ENCODE measurements at places on chromosomes 12 and 14.

- no peak for DNase-seq
Observed at GRCh38 chr14:100287202-100287997, 18.8 kb downstream of the SLC25A29 start.

DNA sequence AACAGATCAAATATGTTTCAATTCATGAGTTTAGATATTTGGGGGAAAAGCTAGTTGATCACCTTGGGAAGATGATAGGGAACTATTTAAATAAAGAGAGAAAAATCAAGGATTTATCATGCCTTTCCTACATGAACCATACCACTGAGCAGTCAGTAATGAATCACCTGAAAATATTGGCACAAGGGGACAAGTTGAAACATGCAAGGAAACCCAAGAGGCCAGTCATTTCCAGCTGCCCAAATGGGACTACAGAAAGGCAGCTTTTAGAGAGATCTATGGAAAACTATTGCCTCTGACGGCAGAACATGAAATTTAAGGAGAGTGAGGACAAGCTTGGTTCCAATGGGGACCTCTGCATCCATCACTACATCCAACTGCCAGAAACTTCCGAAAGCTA lies 14.1 kb upstream of the ETV6 start:
- DNase-seq = no peak

- DNase-seq = no peak
Observed at GRCh38 chr12:108973629-108974152, 47.2 kb downstream of the SVOP start.

DNA sequence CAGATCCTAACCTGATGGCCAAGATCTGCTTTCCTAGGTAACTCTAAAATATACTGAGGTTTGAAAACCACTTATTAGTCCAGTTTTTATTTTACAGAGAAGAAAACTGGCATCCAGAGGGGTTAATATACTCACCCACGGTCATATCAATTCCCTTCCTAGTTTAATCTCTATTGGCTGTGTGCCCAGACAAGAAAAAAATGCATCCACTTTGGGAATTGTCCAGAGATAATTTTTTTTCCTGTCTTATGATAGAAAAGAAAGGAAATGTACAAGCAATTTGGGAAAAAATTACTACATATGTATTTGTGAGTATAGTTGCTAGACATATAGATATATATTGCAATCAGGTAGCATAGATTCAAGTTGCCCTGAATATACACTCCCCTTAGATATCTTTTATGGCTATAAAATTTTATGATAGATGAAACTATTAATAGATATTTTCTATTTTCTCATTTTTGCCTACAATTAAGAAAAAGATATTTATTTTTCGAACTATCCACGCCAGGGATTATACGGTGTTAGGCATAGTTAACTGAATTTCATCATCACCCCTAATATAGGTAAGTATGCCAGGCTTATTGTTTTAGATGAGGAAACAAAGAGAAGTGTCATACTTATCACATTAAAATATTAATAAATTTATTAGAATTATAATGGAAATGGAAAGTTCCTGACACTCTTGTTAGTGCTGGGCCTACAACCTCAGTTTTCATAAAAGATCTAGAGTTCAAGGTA lies 100.5 kb upstream of the SLC38A2 start:
- no peak for DNase-seq

GRCh38 chr12:47995981-47996401 lies 8.3 kb downstream of the COL2A1 start:
- no peak for DNase-seq

Data from stimulated activated CD4-positive, alpha-beta T cell treated with anti-CD3 and anti-CD28 coated beads, Interleukin-15, amount 100 ng/mL, for 1 hour (primary cell).